ENCODE measurements at places on chromosomes 12 and 14. TPM values are rescaled to one million over a fixed set of nuclear protein-coding genes. Genes with fewer than 3 reads are reported as not detected.

The MYH7 gene
- total RNA-seq, result 0.11 TPM

The CLEC4D gene
- total RNA-seq, result 1.7 TPM

The SYNDIG1L gene
- total RNA-seq, result not detected

- peaks cover 24% of the 10 kb centered on the region for H3K36me3 ChIP-seq
- H3K4me3 ChIP-seq, result no peak overlapping the region
- no peak for DNase-seq
- H3K27me3 ChIP-seq, result no peaks in the 10 kb centered on the region
These were observed 139.6 kb downstream of the CEP83 start for GRCh38 chr12:94320109-94320508.

DNA sequence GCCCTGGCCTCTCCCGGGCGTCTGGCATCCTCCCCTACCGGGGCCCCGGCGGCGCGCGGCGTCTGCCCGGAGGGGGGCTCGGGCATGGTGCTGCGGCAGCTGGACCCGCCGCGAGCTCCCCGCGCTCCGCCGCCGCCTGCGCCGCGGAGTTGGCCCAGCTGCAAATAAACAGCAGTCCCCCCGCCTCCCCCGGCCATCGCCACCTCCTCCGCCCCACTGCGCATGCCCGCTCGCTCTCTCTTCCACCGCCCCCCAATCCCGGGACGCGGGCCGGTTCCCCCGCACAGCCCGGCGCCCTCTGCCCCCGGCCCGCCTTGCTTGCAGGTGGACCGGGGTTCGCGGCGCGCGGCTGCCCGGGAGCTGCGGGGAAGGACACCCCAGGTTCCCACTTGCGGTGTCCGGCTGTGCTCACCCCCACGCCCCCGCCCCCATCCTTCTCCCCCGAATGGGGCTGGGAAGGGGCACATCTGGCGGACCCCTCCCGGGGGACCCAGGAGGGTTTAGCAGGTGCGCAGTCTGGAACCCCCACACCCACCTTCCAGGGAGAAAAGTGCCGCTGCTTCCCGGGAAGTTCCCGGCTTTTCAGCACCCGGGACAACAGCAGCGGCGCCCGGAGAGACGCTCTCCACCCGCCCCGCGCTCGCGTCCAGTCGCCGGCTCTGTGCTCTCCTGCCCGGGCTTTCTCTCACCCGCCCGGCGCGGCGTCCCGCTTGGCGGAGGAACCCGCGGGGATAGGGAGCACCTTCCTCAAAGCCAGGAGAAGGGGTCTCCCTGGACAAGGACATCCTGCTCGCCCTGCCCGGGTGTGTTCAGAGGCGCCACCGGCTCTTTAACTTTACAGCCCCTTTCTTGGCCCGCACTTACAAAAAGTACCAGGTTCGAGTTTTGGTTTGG is at the start of gene TMTC1:
Gene TMTC1, minus strand, starts transcription at position 170 of the 894 bp plus-strand sequence. CDS start 191 bp downstream, outside the sequence.
- no peak for DNase-seq
- H3K36me3 ChIP-seq, result no peaks in the 10 kb centered on the region
- peak within 1 kb of the TSS; percentile 73 for H3K4me3 ChIP-seq
- peak within 1 kb of the TSS; percentile 85 for H3K27ac ChIP-seq
- no peaks in the 10 kb centered on the region for H3K27me3 ChIP-seq

GRCh38 chr14:54776361-54777001 is 126.1 kb downstream of the GCH1 start:
- no peak overlapping the region for H3K4me3 ChIP-seq
- peaks cover 55% of the 10 kb centered on the region for H3K36me3 ChIP-seq
- H3K27ac ChIP-seq, result peak overlapping the region; percentile 33
- H3K4me1 ChIP-seq, result peaks cover 52% of the 10 kb centered on the region

The RPL10L gene
- total RNA-seq, result not detected

DNA sequence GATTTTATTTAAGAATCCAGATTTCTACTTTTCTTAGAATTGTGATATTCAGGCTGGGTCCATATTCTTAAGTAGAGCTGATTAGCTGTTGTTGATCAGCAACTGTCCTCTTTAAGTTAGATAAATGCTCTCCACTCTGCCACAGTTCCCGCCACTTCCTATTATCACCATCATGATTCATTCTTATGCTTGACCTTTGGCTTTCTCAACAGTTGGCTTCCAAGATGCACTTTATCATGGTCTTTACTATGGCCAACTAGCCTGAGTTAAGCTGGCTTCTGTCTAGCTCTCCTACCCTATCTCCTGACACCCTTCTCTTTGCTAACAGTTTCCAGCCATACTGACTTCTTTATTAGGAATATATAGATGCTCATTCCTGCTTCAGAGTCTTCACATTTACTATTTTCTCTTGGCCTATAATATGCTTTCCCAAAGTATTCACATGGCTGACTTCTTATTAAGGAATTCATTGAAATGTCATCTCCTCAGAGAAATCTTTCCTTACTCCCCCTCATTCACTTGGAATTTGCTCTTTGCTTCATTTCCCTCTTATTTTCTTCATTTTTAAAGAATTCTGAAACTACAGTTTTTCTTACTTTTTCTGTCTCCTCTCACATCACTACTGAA is 149.0 kb upstream of the IGF1 start:
- no peaks in the 10 kb centered on the region for H3K36me3 ChIP-seq
- H3K27ac ChIP-seq, result no peak overlapping the region
- H3K27me3 ChIP-seq, result no peaks in the 10 kb centered on the region
- H3K4me3 ChIP-seq, result no peak overlapping the region

The TAS2R19 gene
- 8.3 TPM for total RNA-seq
